ENCODE measurements at places on chromosomes 12 and 14.
A peak's percentile ranks its signal among the peaks of the same experiment; 100 is the strongest.

DNA sequence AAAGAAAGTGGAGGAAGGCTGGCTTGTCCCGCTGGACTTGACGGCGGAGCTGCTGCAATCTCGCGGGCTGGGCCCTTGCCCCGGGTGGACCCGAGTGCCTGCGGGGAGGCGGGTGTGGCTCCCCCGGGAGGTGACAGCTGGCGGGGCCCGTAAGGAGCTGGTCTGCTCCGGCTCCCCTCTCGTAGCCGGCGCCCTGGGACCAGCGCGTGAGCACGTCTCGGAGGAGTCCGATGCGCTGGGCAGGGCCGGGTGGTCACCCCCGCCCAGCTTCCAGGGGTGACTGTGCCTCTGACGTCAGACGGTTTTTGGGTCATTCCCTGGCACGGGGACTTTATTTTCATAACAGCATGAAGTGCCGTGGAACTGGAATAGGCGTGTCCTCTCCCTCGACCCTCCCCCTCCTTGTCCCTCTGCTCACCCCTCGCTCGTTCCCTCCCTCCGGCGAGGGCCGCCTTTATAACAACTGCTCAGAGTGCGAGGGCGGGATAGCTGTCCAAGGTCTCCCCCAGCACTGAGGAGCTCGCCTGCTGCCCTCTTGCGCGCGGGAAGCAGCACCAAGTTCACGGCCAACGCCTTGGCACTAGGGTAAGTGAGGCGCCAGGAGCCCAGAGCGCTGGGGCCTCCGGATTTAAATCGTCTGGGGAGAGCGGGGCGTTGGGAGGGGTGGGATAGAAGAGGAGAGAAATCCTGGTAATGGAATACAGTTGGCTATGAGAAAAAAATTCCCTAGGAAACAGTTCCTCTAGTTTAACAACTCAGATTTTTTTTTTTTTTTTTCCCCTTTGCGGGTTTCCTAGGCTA lies at the start of gene GPRC5A:
Gene GPRC5A (plus strand): TSS at position 483 of the 801 bp plus-strand sequence. CDS start 16,688 bp downstream, outside the sequence.
- peak within 1 kb of the TSS; percentile 87 for H3K27ac ChIP-seq
- no peaks in the 10 kb centered on the region for H3K36me3 ChIP-seq
- peak; percentile 96 for DNase-seq
- H3K27me3 ChIP-seq, result no peaks in the 10 kb centered on the region

- peak within 1 kb of the TSS; percentile 74 for H3K27ac ChIP-seq
- H3K4me1 ChIP-seq, result peaks cover 23% of the 10 kb centered on the region
- H3K36me3 ChIP-seq, result no peaks in the 10 kb centered on the region
- no peaks in the 10 kb centered on the region for H3K27me3 ChIP-seq
- DNase-seq, result peak; percentile 95
- H3K4me3 ChIP-seq, result peak within 1 kb of the TSS; percentile 64
Measured at GRCh38 chr12:7092229-7092985, at the start of gene C1R. C1R (minus strand) TSS chr12:7092445; CDS start chr12:7092388, 57 bp downstream.

GRCh38 chr14:53399057-53399456 lies 245.9 kb upstream of the DDHD1 start:
- H3K4me3 ChIP-seq, result no peak overlapping the region
- H3K36me3 ChIP-seq, result no peaks in the 10 kb centered on the region
- DNase-seq, result no peak
- H3K4me1 ChIP-seq, result no peaks in the 10 kb centered on the region
- H3K27me3 ChIP-seq, result no peaks in the 10 kb centered on the region

DNA sequence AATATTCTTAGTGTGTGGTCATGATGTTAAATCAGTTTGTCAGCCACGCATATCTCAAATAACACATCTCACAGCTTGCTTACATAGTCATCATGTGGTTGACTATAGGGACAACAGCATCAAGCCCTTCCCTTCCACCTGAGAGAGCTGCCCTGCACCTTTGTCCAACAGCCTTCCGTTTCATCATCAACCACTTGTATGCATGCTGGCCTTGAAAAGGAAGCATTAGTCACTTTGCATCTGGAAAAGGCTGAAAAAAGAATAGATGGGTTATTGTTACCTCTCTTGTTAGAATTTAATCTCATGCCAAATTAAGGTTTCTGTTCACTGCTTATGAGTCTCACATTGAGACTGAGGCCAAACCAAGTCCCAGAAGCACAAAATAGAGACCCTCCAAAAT lies 1586.5 kb upstream of the SEL1L start:
- no peak for DNase-seq
- H3K4me3 ChIP-seq, result no peak overlapping the region
- no peaks in the 10 kb centered on the region for H3K36me3 ChIP-seq
- H3K27me3 ChIP-seq, result no peaks in the 10 kb centered on the region
- H3K27ac ChIP-seq, result no peak overlapping the region

DNA sequence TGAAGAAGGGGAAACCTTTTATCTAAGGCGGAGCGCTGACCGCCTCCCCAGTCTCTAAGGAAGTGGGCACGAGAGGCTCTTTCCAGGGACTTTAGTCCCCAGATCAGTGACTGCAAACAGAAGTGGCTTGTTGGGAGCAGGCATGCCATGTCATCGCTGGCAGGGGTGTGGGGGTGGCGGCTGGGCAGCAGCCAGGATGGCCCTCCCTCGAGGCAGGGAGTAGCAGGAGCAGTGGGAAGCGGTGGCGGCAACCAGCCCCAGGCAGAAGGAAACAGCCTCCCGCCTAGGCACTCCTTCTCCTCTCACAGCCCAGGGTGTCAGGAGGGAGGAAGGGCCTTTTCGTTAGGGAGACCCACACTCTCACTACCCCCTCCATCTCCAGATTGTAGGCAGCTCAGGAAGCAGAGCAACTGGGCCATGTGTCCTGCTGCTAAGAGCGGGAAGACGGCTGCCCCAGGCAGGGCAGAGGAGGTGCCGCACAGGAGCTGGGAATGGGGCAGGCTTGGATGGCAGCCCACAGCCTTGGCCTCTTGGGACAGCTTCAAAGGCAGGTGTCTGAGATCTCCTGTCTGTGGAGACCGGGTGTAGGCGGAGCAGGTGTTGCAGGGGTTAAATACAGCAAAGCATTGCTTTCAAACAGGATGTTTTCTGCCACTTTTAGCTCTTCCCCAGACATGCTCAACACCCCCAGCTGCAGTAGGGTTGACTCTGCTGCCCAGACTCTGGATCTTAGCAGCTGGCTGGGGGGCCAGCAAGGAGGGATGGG lies 21.8 kb downstream of the VDR start:
- no peaks in the 10 kb centered on the region for H3K4me1 ChIP-seq
- H3K27me3 ChIP-seq, result no peaks in the 10 kb centered on the region

- H3K4me3 ChIP-seq, result no peak overlapping the region
- H3K27me3 ChIP-seq, result no peaks in the 10 kb centered on the region
- H3K36me3 ChIP-seq, result no peaks in the 10 kb centered on the region
Measured at GRCh38 chr14:54259821-54260220, 137.0 kb upstream of the CDKN3 start.

DNA sequence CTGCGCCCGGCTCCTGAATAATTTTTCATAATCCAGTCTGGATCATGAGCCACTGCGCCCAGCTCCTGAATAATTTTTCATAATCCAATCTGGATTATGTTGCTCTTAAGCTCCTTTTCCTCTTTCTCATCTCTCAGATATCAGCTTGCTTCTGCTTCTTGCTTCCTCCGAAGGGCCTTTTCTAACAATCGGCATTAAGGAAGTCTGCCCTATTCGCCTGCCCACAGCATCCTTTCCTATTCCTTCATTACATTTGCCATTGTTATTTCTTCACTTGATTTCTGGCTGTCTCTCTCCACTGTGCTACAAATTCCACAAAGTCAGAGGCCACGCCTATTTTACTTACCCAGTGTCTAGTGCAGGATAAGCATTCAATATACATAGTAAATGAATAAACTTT lies 83.5 kb downstream of the TTC7B start:
- H3K4me3 ChIP-seq, result no peak overlapping the region
- H3K27me3 ChIP-seq, result no peaks in the 10 kb centered on the region
- H3K36me3 ChIP-seq, result no peaks in the 10 kb centered on the region
- no peak for DNase-seq

- no peak overlapping the region for H3K4me3 ChIP-seq
- no peaks in the 10 kb centered on the region for H3K27me3 ChIP-seq
- no peaks in the 10 kb centered on the region for H3K36me3 ChIP-seq
- no peak for DNase-seq
Measured at GRCh38 chr12:1619587-1619986, 9.4 kb upstream of the WNT5B start.

GRCh38 chr12:80551897-80552296 lies 107.9 kb downstream of the PTPRQ start:
- no peak overlapping the region for H3K4me3 ChIP-seq
- no peaks in the 10 kb centered on the region for H3K36me3 ChIP-seq
- H3K27me3 ChIP-seq, result no peaks in the 10 kb centered on the region
- H3K4me1 ChIP-seq, result no peaks in the 10 kb centered on the region
- no peak for DNase-seq
- H3K27ac ChIP-seq, result no peak overlapping the region

DNA sequence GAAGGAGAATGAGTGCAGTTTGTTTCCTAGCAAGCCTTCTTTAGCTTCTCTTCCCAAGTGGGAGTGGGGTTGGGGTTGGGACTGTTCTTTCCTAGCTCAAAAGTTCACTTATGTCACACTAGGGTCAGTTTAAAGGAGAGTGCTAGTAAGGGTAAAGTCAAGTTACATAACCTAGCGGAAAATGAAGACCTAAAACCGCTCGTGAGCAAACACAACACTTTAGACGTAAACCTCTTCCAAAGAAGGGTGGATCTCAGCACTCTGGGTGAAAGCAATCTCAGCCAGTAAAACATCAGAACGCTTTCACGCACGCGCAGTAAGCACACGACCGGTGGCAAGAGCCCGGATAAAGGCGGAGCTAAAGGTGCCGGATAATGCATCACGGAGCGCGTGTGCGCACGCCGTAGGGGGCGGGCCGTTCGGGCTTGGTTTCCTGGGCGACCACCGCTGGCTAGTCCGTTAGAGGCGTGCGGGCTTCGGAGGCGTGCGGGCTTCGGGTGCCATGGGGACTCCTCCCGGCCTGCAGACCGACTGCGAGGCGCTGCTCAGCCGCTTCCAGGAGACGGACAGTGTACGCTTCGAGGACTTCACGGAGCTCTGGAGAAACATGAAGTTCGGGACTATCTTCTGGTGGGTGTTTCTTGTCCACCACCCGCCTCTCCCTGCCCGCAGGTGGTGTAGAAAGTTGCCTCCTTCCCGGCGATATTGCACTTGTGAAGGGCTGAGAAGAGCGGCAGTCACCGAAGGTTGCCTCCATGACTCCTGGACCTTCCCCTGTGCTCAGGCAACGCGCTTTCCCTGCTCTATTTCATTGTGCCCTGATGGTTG lies at the start of gene SNAPC1:
Gene SNAPC1 (plus strand): TSS at position 462 of the 828 bp plus-strand sequence. CDS start 41 bp downstream, at position 503.
- no peaks in the 10 kb centered on the region for H3K36me3 ChIP-seq
- peak within 1 kb of the TSS; percentile 3 for H3K27ac ChIP-seq
- H3K27me3 ChIP-seq, result no peaks in the 10 kb centered on the region
- peak within 1 kb of the TSS; percentile 82 for H3K4me3 ChIP-seq

DNA sequence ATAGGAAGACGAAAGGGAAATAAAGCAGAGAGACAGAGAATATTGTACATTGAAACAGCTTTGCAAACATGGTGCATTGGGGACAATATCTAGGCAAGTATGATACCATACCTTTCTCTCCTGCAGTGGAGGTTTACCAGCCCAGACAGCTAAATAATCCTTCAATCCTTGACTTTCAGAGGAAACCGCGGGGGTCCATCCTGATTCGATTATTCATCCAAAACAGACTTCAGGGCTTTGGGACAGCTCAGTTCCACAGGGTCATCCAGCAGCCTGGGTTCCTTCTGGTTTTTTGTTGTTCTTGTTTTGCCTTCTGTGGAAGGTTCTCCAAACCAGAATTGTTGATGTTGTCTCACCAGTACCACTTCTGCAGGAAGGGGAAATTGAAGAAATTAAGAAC lies 81.5 kb downstream of the LGR5 start:
- no peak for DNase-seq
- no peaks in the 10 kb centered on the region for H3K4me1 ChIP-seq
- no peaks in the 10 kb centered on the region for H3K36me3 ChIP-seq
- no peak overlapping the region for H3K27ac ChIP-seq
- no peak overlapping the region for H3K4me3 ChIP-seq
- H3K27me3 ChIP-seq, result no peaks in the 10 kb centered on the region

GRCh38 chr12:26370098-26370497 lies 174.7 kb downstream of the SSPN start:
- H3K4me3 ChIP-seq, result no peak overlapping the region
- peaks cover 2% of the 10 kb centered on the region for H3K4me1 ChIP-seq
- H3K27me3 ChIP-seq, result no peaks in the 10 kb centered on the region
- no peak overlapping the region for H3K27ac ChIP-seq

DNA sequence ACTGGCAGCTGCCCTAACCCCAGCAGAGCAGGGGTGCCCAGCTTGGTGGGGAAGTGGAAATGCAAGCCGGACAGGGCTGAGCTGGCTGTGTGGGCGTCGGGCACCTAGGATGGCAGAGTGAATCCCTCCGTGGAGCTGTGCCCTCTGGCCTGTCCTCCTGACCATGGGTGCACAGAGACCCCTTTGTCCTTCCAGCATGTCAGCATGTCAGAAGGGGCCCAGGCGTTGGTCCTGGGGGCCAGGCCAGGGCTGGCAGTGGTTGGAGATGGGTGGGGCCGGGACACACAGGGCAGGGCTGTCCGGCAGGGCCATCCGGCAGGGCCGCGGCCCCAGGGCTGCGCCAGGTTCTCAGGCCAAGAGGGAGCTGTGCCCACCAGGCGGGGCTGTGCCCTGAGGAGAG lies 8.8 kb upstream of the TEX22 start:
- H3K4me1 ChIP-seq, result no peaks in the 10 kb centered on the region
- H3K4me3 ChIP-seq, result no peak overlapping the region
- no peak overlapping the region for H3K27ac ChIP-seq
- no peaks in the 10 kb centered on the region for H3K36me3 ChIP-seq
- no peak for DNase-seq

- H3K27ac ChIP-seq, result no peak overlapping the region
- H3K4me3 ChIP-seq, result no peak overlapping the region
Measured at GRCh38 chr14:70086685-70087379, 101.9 kb downstream of the SLC8A3 start.

- H3K4me3 ChIP-seq, result no peak overlapping the region
- no peak for DNase-seq
- H3K4me1 ChIP-seq, result no peaks in the 10 kb centered on the region
- H3K36me3 ChIP-seq, result no peaks in the 10 kb centered on the region
- no peaks in the 10 kb centered on the region for H3K27me3 ChIP-seq
Measured at GRCh38 chr14:37411079-37411735, 183.8 kb downstream of the FOXA1 start.

- H3K4me1 ChIP-seq, result peaks cover 14% of the 10 kb centered on the region
- H3K27me3 ChIP-seq, result no peaks in the 10 kb centered on the region
- DNase-seq, result peak; percentile 78
- no peaks in the 10 kb centered on the region for H3K36me3 ChIP-seq
- H3K27ac ChIP-seq, result peak overlapping the region; percentile 50
Measured at GRCh38 chr12:53495903-53496751, 3.1 kb downstream of the MAP3K12 start.

DNA sequence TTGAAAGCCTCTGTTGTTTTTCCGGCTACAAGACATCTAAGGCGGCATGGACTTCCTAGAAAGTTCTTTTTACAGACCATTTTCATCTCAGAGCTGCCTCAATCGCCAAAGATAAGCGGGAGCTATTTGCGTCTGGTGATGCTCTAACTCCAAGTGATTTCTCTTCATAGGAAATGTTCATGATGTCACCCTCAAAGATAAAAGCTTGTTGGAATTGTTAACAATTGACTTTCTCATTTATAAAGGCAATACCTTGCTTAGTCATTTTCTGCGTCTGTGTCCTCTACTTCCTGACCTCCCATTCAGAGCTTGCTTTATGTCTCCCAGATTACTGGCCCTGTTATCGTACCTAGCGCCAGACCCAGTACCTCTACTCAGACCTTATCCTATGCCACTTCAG lies 259.0 kb upstream of the G2E3 start:
- no peaks in the 10 kb centered on the region for H3K36me3 ChIP-seq
- H3K27ac ChIP-seq, result no peak overlapping the region
- no peaks in the 10 kb centered on the region for H3K4me1 ChIP-seq
- no peak for DNase-seq

- H3K27me3 ChIP-seq, result no peaks in the 10 kb centered on the region
- H3K27ac ChIP-seq, result no peak overlapping the region
- DNase-seq, result no peak
- H3K4me3 ChIP-seq, result no peak overlapping the region
- H3K36me3 ChIP-seq, result no peaks in the 10 kb centered on the region
- H3K4me1 ChIP-seq, result no peaks in the 10 kb centered on the region
Measured at GRCh38 chr14:39716987-39717570, 284.8 kb upstream of the FBXO33 start.

- DNase-seq, result no peak
- peaks cover 3% of the 10 kb centered on the region for H3K27me3 ChIP-seq
Measured at GRCh38 chr14:36666416-36667206, 5.0 kb downstream of the PAX9 start.
